Mesothelial cell of epicardium (in vitro differentiated cells): ENCODE measurements at places on chromosomes 2 and 18.

DNA sequence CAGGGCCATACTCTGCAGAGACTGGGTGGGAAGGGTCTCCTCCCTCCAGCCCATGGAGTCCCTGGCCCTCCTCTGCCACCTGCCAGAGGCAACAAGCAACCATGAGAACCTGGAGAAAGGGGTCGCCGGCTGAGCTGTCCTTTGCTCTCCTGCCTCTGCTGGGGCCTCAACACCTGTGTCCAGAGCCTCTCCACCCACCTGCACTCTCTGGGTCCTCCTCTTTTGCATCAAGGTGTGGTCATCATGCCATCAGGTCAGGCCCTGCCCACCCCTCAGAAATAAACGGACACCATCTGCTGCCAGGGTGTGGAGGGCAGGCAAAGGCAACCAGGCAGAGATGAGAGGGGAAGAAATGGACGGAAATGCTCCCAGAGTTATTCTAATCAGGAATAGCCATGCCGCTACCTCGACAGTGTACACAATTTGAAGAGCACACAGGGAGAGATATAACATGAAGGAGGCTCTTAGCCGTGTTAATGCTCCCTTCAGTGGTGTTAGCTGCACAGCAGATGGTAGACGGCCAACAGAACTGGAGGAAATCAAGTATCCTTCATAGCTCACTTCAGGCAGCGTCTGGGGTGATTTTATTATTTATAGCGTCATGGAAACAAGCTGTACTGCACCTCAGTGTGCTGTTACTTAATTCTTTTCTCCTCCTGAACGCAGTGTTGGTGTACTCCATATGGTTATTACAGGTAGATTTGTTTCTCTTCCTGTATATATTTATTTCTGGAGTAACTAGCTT, 247.9 kb downstream of the TSN start:
- H3K4me3 ChIP-seq: no peak overlapping the region
- peaks cover 5% of the 10 kb centered on the region for H3K27me3 ChIP-seq
- no peak for DNase-seq
- H3K36me3 ChIP-seq: no peaks in the 10 kb centered on the region

- no peak for DNase-seq
- H3K27ac ChIP-seq: no peak overlapping the region
Measured at GRCh38 chr2:45712570-45712969, 61.1 kb downstream of the PRKCE start.

DNA sequence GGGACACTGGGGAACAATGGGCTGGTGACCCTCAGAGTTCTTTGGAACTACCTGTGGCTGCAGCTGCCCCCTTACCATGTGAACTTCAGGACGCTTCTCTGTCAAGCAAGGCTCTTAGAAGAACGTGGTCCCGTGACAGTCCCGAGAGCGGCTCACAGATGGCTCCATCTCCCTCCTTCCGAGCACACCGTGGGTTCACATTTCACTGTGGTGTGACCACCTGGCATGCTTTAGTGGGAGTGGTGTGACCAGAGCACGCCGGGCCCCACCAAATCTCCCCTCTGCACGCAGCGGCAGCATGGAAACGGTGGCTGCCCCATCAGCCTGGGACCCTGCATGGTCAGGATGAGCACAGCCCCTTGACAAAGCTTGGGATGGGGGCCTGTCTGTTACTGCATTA, 9.7 kb upstream of the TPO start:
- peaks cover 15% of the 10 kb centered on the region for H3K27me3 ChIP-seq
- H3K36me3 ChIP-seq: no peaks in the 10 kb centered on the region
- no peak for DNase-seq
- no peak overlapping the region for H3K27ac ChIP-seq

GRCh38 chr2:44770221-44771195, 171.0 kb upstream of the SIX3 start:
- no peak for DNase-seq
- no peaks in the 10 kb centered on the region for H3K36me3 ChIP-seq
- no peak overlapping the region for H3K4me3 ChIP-seq
- H3K27ac ChIP-seq: no peak overlapping the region
- H3K4me1 ChIP-seq: peaks cover 4% of the 10 kb centered on the region
- H3K27me3 ChIP-seq: peaks cover 88% of the 10 kb centered on the region

GRCh38 chr2:46171996-46172546, 125.1 kb upstream of the EPAS1 start:
- no peaks in the 10 kb centered on the region for H3K36me3 ChIP-seq
- no peak overlapping the region for H3K4me3 ChIP-seq
- H3K27me3 ChIP-seq: no peaks in the 10 kb centered on the region
- no peak for DNase-seq

DNA sequence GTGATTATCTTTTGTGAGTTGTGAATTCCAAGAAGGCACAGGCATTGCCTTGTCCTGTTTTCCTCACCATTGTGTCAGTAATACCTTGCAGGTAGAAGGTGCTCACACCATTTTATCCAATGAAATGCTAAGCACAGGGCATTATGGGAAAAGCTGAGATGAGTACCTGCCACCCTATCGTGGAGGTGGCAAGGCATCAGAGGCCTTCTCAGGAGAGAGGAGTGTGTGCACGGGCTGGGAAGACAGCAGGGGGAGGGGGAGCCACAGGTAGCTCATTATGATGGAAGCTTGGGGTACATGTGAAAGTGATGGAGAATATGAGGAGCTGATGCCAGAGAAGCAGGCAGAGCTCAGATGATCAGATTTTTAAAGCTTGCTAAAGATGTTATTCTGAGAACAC, 69.5 kb downstream of the ASAP2 start:
- no peak overlapping the region for H3K27ac ChIP-seq
- H3K27me3 ChIP-seq: no peaks in the 10 kb centered on the region
- H3K4me1 ChIP-seq: peaks cover 10% of the 10 kb centered on the region

GRCh38 chr2:189581354-189582139, 961 bp upstream of the SLC40A1 start:
- H3K27ac ChIP-seq: peak overlapping the region; percentile 78
- H3K27me3 ChIP-seq: no peaks in the 10 kb centered on the region
- H3K4me3 ChIP-seq: peak overlapping the region; percentile 76
- no peak for DNase-seq

- H3K27ac ChIP-seq: no peak overlapping the region
- no peaks in the 10 kb centered on the region for H3K36me3 ChIP-seq
- H3K4me1 ChIP-seq: peaks cover 5% of the 10 kb centered on the region
- H3K27me3 ChIP-seq: no peaks in the 10 kb centered on the region
- DNase-seq: no peak
- no peak overlapping the region for H3K4me3 ChIP-seq
Measured at GRCh38 chr18:65548316-65548715, 202.5 kb upstream of the CDH7 start.

- no peak overlapping the region for H3K27ac ChIP-seq
- H3K4me3 ChIP-seq: no peak overlapping the region
- no peaks in the 10 kb centered on the region for H3K27me3 ChIP-seq
- H3K4me1 ChIP-seq: peaks cover 10% of the 10 kb centered on the region
- no peak for DNase-seq
- H3K36me3 ChIP-seq: peaks cover 4% of the 10 kb centered on the region
Measured at GRCh38 chr2:231717281-231718171, 9.2 kb downstream of the PTMA start.

DNA sequence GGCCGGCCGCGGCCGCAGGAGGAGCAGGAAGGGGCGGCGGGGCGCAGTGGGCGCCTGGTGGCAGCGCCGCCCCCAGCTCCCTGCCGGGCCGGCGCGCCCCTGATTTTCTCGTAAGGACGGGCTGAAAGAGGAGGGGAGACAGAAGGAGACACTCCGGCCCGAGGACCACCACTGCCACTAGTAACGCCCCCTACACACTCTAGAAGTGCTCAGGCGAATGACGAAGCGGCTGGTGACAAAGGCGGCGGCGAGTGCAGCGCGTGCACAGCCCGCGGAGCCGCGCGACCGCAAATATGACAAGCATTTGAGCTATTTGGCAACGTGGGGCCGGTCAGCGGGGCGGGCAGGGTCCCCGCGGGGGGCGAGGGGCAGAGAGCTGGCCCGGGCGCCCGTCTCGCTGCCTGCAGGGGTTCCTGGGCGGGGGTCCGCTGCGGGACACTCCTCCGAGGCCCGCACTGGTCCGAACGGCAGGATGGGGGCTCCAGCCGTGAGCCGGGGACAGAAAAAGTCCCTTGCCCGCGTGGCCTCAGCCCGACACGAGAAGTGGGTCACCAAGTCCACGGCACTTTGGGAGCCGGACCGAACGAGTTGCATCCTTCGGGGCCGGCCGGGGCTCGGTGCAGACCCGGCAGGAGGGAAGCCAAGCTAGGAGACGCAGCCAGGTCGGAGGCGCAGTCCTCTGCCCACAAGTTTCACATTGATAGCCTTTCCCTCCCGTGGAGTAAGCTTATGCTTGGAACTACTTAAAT, 524 bp upstream of the SERTAD2 start:
- H3K36me3 ChIP-seq: no peaks in the 10 kb centered on the region
- peak; percentile 69 for DNase-seq
- H3K27ac ChIP-seq: peak overlapping the region; percentile 97
- peak overlapping the region; percentile 79 for H3K4me3 ChIP-seq
- H3K27me3 ChIP-seq: no peaks in the 10 kb centered on the region

GRCh38 chr2:53782676-53783075, 4.1 kb downstream of the ASB3 start:
- H3K36me3 ChIP-seq: peaks cover 14% of the 10 kb centered on the region
- no peaks in the 10 kb centered on the region for H3K27me3 ChIP-seq
- H3K4me3 ChIP-seq: no peak overlapping the region

GRCh38 chr2:231563378-231563961, 29.2 kb upstream of the TEX44 start:
- DNase-seq: no peak
- H3K27ac ChIP-seq: peak overlapping the region; percentile 57
- no peaks in the 10 kb centered on the region for H3K27me3 ChIP-seq
- no peak overlapping the region for H3K4me3 ChIP-seq
- no peaks in the 10 kb centered on the region for H3K36me3 ChIP-seq
- H3K4me1 ChIP-seq: peaks cover 9% of the 10 kb centered on the region

DNA sequence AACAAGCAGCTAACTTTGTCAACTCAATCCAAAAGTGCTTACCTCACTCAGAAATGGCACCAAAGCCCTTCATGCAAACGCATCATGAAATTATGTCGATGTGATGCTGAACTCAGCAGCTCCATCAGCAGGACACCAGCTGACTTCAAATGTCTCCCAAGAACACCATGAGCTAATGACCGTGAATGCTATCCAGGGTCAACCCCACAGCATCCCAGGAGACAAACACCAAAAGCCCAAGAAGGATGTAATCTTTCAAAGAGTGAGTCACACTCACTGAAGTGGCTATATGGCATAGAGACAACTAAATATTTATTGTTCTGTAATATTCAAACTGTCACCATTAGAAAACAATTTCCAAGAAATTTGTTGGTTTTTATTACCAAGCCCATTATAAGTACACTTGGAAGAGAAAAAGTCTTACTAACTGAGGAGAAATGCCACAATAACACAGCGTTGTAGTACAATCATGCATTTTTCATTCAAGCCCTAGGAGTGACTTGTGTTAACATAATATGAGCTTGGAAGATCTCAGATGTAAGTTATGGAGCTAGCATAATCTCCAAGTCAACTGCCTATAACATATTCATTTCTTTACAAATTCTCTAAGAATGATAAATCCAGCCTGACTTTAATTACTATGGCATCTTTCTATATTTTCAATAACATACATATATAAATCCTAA, 165.0 kb upstream of the CCDC68 start:
- H3K27ac ChIP-seq: no peak overlapping the region
- no peak for DNase-seq
- no peaks in the 10 kb centered on the region for H3K4me1 ChIP-seq
- no peaks in the 10 kb centered on the region for H3K36me3 ChIP-seq
- H3K27me3 ChIP-seq: no peaks in the 10 kb centered on the region

DNA sequence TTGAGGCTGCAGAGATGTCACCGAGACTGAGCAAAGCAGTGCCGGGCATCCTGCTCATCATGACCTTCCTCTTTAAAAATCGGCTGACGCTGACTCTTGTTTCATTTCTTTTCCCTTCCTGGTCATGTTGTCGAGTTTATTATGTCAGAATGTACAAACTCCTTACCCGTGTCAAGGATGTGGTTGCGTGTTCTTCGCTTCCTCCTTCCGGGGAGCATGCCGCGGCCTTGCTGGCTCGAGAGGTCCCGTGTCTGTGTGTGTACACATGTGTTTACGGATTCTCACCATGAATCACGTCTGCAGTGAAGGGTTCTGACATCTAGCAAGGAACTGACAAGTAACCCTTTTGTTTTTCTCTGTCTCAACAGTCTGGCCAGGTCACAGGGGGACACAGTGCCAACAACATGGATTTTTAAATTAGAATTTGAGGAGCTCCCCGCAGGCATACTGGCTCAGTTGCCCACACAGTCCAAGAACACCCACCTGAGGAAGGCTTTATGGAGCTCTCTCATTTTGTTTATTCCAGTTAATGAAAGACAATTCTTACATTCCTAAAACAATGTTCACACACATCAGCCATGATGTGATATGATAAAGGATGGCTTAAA, 60.2 kb downstream of the MYT1L start:
- no peak for DNase-seq
- H3K27ac ChIP-seq: no peak overlapping the region
- no peak overlapping the region for H3K4me3 ChIP-seq
- H3K4me1 ChIP-seq: no peaks in the 10 kb centered on the region

GRCh38 chr2:215787565-215788178, 225.7 kb downstream of the MREG start:
- no peaks in the 10 kb centered on the region for H3K27me3 ChIP-seq
- H3K4me1 ChIP-seq: peaks cover 14% of the 10 kb centered on the region
- peak overlapping the region; percentile 61 for H3K27ac ChIP-seq
- no peaks in the 10 kb centered on the region for H3K36me3 ChIP-seq

DNA sequence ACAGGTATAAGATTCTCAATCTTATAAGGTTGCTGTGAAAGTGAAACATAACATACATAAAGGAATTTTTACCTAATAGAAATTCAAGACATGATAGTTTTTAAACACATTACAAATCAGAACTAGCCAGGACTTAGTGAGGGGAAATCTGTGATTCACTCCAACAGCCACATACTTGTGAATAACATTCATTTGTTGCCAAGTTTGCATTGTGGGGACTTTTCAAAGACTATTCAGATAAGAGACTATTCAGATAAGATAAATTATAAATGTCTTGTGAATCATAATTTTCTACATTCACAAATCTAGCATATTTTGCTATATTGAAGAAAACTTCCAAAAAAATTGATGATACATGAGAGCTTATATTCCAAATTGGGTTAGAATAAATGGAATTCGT, 345.3 kb upstream of the CDH20 start:
- no peak overlapping the region for H3K4me3 ChIP-seq
- H3K4me1 ChIP-seq: no peaks in the 10 kb centered on the region
- H3K27ac ChIP-seq: no peak overlapping the region
- DNase-seq: no peak
